ENCODE measurements at places on chromosomes 6 and 20.
A peak's percentile ranks its signal among the peaks of the same experiment; 100 is the strongest.

DNA sequence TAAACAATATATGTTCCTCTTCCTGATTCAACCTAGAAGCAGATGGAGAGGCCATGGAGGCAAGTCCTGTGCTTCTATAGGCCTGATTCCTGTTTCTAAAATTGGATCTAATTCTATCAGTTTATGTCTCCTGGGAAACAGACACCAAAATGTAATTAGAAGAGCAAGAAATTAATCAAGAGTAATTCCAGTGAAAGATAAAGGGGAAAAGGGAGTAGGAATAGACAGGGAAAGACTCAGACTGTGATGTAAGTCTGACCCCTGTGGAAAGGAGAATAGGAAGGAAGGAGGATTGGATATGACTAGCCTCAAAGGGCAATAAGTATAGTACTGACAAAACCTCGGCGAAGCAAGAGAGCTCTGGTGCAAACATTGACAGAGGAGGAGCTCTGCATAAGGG, 33.9 kb upstream of the FBXO30 start:
- DNase-seq, result no peak

- no peak for DNase-seq
Observed at GRCh38 chr6:122048570-122048969, 350.9 kb upstream of the HSF2 start.

DNA sequence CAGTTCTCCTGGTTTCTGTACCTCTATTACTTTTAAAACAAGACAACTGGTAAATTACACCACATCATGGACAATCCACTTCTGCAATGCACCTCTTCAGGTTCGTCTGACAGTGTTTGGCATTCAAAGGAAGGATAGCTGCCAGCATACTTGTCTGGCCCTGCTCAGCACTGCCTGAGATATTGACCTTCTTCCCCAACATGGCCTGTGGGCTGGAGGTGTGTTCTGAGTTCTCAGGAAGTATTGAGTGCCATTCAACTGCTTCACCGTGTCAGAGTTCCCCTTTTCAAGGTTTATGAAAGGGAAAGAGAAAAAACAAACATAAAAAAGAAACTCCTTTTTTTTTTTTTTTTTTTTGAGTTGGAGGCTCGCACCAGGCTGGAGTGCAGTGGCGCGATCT, 267.9 kb upstream of the SASH1 start:
- DNase-seq, result no peak

- DNase-seq, result no peak
Observed at GRCh38 chr20:16926626-16927430, 178.7 kb downstream of the OTOR start.

GRCh38 chr6:79373246-79373645, 138.8 kb upstream of the HMGN3 start:
- no peak for DNase-seq

DNA sequence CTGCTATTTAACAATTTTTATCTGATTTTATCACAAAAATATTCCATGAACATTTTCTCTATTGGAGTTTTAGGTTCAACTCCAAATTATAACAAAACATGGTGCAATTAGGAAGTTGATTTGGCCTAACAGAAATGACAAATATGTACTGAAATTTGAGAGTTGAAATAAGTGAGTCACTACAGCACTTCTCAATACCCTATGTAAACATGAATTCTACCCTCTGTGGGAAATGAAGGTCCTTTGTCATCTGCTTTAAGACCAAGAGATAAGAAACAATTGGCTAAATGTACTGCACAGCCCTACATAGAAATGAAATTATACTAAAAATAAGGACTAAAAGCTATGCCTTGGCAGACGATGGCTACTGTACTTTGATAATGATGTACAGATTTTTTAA, 86.2 kb upstream of the BEND6 start:
- DNase-seq, result peak; percentile 19

- no peak for DNase-seq
Observed at GRCh38 chr6:30075094-30075789, at the start of gene RNF39. Gene RNF39 (minus strand): TSS chr6:30075769. CDS start chr6:30075585, 184 bp downstream.

DNA sequence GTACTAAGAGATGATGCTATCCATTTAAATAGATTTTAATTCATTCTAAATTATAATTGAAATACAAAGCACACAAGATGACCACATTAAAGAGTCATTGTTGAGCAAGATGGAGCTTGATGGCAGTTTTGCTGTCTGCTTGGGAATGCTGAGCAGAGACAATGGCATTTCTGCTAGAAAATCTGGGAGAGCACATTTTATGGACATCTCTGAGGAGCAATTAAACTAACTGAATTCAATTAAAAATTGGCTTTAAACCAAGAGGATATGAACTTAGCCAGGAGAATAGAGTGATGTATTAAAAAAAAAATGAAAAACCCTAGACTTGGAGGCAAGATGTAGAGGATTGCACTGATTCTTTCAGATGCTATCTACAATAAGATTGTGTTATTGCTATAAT, 19.1 kb upstream of the ADGRB3 start:
- no peak for DNase-seq

GRCh38 chr20:34557936-34558319, 590 bp upstream of the MAP1LC3A start:
- no peak for DNase-seq
